ENCODE measurements at places on chromosomes 11 and 22.
A peak's percentile ranks its signal among the peaks of the same experiment; 100 is the strongest.

DNA sequence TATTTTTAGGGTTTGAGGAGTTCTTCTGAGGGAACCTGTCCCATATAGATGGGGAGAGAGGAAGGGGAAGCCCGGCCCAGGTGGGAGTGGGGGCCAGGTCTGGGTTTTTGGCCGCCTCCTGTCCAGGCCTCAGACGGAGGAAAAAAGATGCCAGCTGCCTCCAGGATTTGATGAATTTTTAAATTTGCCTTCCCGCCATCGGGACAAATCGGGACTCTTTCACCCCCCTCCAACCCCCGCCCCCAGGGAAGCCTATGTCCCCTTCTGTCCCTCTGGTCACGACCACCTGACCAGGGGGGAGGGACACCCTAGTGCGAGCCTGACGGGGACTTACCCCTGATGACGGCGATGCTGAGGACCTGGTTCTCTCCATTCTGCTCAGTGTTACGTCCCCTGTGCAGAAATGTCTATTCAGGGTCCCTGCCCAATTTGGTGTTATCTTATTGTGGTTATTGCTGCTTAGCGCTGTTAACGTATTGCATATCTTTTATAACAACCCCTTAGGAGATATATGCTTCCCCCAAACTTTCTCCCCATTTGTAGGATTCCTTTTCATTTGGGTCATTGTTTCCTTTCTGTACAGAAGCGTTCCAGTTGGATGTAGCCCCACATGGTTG is 115.9 kb upstream of the GRK3 start:
- peak; percentile 3 for DNase-seq

GRCh38 chr11:86606836-86607481 is 65.5 kb downstream of the ME3 start:
- no peak for DNase-seq

DNA sequence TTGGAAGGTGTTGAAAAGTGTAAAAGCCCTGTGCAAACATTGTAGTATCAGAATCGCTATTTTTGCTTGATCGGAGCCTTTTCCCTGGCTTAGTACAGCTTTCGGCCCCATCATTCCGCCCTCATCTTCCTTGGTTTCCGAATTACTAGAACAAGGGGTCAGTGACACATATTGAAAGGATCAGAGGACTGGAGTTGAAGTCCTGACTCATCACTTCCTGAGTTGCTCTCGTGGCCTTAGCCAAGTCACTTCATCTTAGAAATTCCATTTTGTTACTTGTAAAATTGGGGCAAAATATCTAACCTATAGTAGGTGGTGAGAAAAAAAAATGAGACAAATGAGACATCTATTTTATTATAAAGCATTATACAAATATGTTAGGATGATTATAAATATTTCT is 375.0 kb downstream of the NTM start:
- DNase-seq: no peak

DNA sequence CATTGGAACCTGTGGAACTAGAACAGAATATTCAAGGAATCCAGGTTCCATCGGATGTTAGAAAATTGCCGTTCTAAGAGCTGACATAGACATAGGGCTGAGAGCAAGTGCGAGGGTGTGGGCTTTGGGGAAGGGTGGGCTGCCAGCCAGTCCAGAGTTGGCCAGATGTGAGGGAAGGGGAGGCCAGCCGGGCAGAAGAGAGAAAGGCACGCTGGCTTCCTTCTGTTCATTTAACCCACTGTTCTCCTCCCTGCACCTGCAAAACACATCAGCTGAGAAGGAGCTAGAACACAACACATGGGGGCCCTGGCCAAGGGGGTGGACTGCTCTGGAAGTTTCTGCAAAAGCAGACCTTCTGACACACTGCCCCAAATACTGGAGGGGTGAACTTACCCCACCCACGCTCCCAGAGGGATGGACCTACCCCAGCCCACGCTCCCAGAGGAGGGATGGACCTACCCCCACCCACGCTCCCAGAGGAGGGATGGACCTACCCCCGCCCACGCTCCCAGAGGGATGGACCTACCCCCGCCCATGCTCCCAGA is 98.0 kb downstream of the SHANK2 start:
- no peak for DNase-seq

DNA sequence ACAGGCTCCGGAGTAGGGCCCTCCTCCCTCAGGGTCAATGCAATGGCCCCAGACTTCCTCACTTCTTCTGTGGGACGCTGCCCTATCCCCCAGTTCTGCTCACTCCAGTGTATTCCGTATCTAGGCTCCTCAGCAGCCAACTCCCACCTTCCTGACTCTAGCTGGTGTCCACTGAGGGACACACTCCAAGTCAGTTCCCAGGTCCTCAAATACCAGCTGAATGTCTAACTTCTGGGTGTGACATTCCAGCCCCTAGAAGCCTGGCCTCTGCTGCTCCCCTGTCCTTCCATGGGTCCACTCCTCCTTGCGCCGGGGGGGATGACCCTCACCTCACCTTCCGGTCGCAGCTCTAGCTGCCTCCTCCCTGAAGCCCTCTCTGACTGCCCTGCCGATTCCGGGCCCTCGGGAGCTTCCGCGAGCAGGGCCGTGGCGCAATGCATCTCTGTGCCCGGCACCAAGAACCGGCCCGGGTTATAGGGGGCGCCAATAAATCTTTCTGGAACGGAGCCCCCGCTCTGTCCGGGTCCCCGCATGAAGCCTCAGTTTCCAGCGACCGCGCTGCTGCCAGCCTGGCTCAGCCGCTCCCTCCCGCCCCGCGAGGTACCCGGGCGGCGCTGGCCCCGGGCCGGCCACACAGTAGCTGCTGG is 15.4 kb downstream of the BAD start:
- no peak for DNase-seq

DNA sequence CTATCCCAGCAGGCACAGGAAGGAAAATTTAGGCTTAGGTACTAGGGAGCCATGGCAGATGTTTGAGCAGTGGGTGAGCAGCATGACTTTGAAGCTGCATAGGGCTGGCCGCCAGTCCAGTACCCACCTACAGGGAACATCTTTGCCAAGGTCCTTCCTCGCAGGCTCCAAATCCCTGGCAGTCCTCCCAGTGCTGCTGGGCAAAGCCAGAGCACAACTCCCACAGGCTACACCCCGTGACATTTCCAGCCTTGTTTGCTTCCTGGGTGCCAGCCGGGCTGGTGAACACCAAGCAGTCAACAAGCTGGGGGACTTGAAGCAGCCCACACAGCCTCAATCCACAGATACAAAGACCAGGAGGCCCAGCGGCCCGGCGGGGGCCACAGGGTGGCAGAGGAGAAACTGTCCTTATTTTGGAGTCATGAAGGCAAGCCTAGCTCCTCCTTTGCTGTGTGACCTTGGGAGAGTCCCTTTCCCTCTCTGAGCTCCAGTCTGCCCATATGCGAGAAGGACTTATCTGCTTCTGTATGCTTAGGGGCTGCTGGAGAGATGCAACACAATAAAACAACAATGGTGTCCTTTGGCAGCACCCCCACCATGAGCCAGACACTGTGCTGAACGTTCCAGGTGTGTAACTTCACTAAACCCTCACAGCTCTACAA is 28.0 kb downstream of the TPST2 start:
- no peak for DNase-seq

GRCh38 chr11:19524171-19524671 is 188.4 kb upstream of the NAV2 start:
- no peak for DNase-seq

DNA sequence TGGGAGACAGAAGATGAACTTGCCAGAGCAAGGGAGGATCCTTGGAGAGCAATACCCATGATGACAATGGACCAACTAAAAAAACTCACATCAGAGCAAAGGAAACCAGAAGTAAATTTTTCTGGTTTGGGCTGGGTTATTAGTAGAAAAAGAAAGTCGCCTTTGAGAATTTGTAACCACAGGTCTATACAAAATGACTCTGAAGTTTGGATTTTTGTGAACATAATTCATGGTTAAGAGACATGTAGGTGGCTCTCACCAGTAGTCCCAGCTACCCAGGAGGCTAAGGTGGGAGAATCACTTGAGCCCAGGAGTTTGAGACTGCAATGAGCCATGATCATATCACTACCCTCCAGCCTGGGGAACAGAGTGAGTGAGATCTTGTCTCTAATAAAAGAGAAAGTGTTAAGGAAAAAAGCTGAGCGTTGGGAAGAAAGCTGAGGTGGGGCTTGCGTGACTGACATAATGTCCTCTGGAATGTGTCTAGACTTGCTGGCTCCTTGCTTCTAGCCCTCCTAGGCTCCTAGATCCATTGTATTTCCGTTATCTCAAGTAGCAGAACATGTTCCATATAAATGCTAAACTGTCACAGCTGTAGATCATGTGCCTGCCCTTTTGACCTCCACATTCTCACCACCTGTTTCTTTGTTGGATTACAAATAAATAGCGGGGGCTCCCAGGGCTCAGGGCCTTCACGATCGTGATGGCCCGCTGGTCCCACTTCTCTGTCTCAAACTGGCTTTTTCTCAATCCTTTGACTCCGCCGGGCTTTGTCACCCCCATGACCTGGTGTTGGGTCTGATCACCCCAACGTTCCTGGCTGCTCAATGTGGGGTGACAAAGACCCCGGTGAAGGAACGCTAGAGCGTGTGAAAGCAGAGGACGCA is 56.2 kb upstream of the SC5D start:
- DNase-seq: no peak

- no peak for DNase-seq
Measured at GRCh38 chr22:49853981-49854831, 562 bp downstream of the ZBED4 start.

GRCh38 chr11:12042215-12042676 is 33.8 kb upstream of the DKK3 start:
- no peak for DNase-seq

GRCh38 chr11:24078018-24078417 is 418.8 kb upstream of the LUZP2 start:
- no peak for DNase-seq

- no peak for DNase-seq
Measured at GRCh38 chr11:13279487-13279834, 1.9 kb downstream of the BMAL1 start.

DNA sequence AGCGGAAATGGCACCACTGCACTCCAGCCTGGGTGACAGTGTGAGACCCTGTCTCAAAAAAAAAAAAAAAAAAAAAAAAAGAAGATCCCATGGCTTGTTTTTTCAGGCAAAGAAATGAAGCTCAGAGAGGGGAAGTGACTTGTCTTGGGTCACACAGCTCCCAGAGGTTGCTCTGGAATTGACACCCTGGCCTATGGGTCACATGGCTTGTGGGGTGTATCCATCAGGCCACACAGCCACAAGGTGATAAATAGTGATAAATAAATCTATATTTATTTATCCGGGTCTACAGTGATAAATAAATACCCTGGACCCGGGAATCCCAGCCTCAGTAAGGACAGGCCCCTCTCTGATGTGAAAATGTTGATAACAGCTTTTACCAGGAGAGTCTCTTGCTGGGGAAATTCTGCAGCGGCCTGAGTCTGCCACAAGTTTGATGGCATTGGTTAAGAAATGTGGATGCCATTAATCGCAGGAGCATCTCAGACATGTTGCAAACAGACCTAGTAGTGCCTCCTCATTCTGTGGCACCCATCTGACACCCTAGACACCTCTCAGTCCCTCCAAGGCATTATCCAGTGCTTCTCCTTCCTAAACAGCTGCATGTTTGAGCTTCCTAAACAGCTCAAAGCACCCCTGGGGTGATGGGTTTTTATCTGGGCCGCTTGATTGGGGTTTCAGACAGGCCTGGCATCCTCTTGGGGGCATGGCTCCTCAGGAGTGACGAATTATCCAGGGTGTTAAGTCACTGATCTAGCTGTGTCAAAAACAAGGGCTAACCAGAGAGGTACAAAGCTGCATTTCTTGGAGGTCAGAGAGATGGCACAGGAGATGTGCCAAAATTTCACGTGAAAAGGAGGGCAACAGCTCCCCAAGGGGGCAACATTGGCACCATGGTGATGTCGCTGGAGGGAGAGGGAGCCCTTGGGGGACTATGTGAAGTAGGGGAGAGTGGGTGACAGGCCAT is 1.9 kb upstream of the EMID1 start:
- DNase-seq: no peak

- DNase-seq: no peak
Measured at GRCh38 chr11:79253280-79253679, 187.6 kb downstream of the TENM4 start.

GRCh38 chr11:77063407-77063806 is 3.4 kb upstream of the CAPN5 start:
- no peak for DNase-seq

DNA sequence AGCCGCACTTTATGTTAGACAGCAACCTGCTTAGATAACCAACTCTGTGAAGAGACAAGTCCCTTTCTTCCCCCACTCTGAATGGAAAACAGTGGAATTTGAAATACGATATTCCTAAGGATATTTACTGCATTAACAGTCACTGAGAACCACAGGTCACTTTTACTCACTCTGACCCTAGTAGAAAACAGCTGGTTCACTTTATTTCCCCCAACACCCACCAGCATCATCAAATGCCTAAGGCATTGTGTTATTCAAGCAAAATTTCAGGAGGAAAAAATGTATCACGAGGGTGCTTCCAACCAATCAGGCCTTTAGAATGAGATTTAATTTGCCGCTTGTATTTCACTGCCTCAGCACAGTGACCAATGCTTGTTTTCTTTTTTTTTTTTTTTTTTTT is 1134.1 kb upstream of the CCDC90B start:
- peak; percentile 3 for DNase-seq

- DNase-seq: no peak
Measured at GRCh38 chr22:31342389-31343140, 3.6 kb downstream of the PATZ1 start.

DNA sequence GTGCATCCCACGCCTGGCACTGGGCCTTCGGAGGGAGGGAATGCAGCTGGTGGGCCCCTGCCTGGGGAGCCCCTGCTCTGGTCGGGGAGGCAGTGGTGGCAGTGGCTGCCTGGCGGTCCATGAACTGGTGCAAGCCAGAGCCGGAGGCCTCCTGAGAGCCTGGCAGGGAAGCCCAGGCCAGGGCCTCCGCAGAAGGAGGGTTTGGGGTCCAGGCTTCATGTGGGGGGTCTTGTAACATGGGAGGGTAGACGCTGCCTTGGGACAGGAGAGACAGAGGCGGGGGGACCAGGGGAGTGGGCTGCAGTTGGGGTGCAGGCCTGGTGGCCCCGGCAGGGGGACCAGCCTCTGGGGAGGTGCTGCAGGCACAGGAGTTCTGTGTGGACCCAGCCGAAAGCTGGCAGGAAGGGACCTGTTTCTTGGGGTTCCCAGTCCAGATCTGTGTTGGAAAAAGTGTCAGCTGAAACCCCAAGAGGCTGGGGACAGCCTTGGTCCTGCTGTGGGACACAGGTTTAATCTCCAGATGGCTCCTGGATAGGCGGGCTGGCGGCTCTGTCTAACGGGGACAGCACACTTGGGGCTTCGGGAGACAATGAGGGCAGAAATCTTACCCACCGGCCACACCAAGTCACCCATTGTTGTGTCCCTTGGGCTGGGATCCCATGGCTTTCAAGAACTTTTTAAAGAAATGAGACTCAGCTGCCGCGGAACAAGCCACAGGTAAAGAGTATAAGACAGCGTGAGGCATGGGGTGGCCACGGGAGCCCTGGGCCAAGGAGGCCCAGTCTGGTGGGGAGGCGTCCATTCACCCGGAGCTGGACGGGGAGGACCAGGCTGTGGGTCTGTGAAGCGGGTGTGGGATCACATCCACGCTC is 73.5 kb downstream of the KCNQ1 start:
- DNase-seq: no peak

DNA sequence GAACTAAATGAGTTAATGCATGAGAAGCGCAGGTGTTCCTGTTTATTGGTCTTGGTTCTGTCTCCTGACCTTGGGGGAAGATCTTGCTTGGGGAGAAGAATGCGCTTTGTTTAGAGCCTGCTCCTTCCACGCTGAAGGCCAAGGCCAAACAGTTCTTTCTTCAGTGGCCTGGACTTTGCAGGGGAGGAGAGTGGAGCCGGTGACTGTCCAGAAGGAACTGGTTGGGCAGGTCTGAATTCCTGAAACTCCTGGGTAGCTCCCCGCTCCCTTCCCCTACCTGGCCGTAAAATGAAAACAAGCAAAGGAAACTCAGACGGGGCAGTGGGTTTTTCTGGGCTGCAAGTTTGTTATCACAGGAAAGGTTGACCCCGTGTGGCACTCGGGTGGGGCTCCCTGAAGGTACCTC is 3.6 kb downstream of the ARHGAP8 start:
- DNase-seq: no peak

Data from COR-L47 (cell line).